ENCODE measurements at places on chromosomes 4 and X.

GRCh38 chr4:148757171-148757570, 315.0 kb upstream of the NR3C2 start:
- DNase-seq: no peak

- no peak for DNase-seq
Observed at GRCh38 chrX:29691044-29691443, 524.3 kb upstream of the MAGEB2 start.

GRCh38 chrX:130725519-130725918, 177.5 kb downstream of the ENOX2 start:
- no peak for DNase-seq

DNA sequence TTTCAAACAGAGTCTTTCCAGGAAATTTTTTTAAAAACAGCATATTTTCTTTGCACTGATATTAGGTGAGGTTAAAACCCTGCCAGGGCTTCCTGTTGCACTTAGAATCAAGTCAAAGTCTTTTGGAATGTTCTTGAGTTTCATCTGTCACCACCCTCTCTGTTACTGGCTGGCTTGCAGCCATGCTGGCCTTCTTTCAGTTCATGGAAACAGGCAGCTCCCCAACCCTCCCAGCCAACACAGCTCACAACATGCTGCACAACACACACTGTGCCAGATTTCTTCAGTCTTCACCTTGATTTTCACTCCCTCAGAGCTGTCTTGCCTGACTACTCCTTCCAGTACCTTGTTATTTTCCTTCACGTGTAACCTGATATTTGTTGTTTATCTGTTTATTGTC, 129.5 kb downstream of the KCNIP4 start:
- no peak for DNase-seq

DNA sequence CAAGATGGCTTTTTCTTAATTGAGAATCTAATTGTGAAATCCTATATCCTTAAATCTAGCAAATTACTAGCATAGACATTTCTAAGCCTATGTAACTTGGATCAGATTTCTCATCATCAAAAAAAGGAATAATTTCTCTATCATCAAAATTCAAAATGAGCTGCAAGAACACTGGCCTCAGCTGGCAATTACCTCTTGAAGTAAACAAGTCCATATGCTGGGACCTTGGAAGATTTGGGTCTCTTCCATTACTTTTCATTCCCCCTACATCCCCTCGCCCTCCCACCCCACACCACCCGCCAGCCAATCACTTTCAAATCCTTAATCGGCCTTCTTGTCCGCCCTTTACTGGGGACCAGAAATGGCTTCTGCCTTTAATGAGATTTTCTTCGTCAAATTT, 23.3 kb upstream of the MBTPS2 start:
- DNase-seq: no peak

DNA sequence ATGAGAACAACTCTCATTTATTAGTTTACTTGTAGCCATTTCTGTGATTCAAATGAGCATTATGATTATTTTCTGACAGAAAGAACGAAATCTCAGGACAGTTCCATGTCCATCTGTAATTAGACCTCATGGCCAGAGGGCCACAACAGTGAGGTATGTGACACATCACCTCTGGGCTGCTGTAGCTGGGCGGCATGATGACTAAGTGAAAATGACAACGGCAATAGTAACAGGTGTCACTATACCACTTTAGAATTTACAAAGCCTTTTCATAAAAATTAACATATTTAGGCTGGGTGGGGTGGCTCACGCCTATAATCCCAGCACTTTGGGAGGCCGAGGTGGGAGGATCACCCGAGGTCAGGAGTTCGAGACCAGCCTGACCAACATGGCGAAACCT, 252.6 kb downstream of the CBR4 start:
- no peak for DNase-seq

- no peak for DNase-seq
Observed at GRCh38 chr4:8547108-8547911, 32.9 kb upstream of the GPR78 start.

DNA sequence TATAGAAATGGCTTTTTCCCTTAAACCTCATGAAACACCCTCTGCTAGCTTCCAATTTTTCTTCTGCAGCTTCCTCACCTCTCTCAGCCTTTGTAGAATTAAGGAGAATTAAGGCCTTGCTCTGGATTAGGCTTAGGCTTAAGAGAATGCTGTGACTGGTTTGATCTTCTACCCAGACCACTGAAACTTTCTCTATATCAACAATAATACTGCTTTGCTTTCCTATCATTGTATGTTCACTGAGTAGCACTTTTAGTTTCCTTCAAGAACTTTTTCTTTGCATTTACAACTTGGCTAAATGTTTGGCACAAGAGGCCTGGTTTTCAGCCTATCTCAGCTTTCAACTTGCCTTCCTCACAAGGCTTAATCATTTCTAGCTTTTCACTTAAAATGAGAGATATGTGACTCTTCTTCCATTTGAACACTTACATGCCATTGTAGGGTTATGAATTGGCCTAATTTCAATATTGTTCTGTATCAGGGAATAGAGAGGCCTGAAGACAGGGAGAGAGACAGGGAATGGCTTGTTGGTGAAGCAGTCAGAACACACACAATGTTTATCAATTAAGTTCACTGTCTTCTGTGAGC, 28.2 kb downstream of the TMEM154 start:
- no peak for DNase-seq

DNA sequence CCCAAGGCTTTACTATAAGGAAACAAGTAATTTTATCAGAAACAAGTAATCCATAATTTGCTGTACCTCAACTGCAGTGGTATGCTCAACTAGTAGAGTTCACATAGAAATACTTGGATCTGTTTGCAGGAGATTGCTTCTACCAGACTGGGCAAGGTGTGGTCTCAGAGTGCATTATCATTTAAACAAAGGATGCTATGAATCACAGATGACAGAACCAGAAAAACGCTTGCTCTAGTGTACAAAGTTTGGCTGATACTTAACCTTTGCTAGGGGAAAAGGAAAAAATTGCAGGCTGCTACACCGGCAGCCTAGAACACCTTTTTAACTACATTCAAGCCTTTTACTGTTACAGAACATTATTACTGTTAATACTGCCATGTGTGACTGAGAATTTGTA, 97.1 kb downstream of the ENOX2 start:
- DNase-seq: no peak

DNA sequence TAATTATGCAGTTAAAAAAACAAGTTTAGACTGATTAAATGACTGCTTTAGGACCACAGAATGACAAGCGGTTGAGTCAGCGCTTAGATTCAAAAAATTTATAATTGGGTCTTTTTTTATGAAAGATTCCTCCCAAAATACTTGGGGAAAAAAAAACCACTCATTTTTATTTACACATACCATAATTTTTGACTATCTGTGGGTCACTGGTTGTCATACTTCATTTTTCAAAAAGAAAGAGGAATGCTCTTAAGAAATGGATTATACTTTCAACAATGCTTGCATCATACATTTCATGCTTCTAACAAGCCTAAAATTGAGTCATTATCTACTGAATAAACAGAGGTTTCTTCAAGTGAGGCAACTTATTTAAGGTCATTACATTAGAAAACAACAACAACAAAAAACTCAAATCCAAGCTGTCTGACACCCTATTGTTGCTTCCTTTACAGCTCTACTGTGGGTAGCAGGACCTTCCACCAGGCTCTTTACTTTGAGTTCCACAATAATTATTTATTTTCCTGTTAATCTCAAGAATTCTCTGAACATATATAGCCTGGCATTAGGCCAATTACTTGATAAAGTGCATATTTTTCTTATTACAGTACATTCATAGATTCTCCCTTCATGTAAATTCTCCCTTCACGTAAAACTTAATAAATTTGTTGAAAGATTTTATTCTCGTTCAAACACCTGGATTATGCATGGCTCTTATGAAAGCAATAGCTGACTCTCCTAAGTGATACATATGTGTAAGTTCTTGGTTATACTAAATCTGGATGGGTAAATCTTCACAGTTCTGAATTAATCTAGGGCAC, 445.5 kb downstream of the PCDH10 start:
- no peak for DNase-seq

DNA sequence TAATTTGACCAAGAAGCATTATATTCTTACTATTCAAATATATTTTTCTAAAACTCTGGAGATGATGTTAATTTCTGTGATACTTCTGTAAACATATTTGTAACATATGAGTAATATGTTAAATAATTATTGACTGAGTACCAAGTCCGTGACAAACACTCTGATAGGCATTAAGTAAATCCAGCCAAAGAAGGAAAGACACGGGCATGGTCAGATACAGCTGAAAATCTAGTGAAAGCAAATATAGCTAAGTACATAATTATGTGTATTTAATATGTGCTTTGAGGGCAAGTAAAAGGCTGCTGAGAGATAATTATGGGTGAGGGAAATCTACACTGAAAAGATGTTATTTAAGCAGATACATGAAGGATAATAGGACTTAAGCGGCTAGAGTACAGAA, 1263.6 kb upstream of the ADGRL3 start:
- DNase-seq: no peak

DNA sequence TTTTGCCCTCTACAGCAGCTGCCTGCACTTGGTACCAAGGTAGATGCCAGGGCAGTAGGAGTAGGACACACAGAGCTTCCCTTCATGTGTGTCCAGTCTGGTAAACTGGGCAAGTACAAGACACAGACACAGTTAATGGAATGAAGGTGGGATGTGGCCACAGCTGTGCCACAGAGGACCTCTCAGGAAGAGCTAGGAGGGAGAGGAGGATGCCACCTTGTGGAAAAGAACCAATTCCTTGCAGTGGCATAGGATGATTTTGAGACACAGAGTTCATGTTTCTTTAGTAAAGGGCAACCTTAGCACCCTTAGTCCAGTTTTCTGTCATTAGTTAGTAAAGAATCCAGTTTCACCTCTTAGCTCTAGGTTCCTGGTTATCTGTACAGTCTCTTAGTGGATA, 36.3 kb upstream of the TBC1D14 start:
- no peak for DNase-seq

GRCh38 chr4:139799615-139800014, 134.0 kb downstream of the MGST2 start:
- DNase-seq: no peak

- peak; percentile 51 for DNase-seq
Observed at GRCh38 chrX:65750674-65751469, 83.4 kb downstream of the MSN start.

DNA sequence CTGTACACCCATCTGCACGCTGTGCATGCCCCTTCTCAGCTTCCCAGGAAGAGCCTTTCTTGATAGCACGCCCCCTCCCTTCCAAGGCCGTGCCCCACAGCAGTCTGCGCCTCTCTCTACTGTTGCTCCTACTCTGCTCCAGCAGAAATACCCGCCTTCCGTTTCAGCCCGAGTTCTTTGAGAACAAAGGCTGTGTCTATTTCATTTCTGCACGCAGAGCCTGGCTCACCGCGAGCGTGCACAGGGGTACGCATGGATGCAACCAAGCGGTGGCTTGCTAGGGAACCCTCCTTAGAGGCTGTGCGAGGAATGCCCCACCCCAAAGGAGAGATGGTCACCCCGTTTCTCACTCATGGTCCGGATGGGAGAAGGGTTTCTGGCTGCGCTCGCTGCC, 485 bp downstream of the AADAT start:
- no peak for DNase-seq

GRCh38 chrX:25013632-25014365, 2.0 kb downstream of the ARX start:
- DNase-seq: no peak

DNA sequence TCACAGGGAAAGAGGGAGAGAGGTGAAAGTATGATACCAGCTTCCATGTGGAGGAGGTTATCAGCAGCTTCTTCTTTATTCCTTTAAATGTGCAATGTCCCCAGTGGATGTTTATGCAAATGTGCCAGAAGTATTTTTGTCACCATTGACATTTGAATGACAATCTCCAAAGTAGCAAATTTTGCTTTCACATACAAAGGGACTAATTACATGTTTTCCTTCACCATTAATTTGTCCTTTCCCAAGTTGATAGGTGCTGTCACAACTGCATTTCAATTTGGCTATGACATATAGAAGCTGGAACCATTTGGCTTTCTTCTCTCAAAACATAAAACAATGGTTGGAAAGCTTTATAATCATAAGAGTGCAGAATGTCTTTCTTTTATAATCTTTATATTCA, 469.0 kb upstream of the NWD2 start:
- no peak for DNase-seq

DNA sequence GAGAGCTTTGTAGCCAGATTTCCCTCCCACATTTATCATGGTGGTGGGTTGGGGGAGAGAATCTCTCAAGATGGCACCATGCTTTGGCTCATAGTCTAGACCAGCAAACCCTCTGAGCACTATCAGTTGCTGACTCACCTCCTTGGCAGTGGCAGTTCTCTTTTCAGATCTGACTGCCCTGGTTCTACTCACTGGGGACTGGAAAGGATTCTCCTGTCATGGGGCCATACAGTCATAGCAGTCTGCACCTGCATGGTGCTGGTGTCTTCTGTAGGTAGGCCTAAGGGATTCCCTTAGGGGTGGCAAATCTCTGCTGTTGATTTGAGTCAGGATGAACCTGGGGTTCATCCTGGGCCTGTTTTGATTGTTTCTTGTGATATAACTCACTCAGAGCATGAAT, 2.6 kb downstream of the TEX13B start:
- no peak for DNase-seq

DNA sequence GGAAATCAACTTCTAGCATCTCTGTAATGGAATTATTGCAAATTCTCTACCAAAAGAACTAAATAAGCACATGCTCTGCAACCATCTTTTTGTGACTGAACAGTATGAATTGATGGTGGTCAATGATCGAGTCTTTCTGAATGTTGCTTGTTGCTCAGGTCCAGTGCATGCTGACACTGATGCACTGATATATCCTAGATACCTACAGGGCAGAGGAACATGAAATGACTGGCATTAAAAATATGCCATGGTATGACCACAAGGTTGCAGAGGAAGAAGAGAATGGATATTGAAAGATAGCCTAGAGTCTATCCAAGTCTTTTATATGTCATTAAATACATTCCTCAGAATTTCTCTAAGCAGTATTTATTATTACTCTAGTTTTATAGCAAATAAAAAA, 692.8 kb upstream of the TENM3 start:
- DNase-seq: no peak
